ENCODE measurements at places on chromosomes 3 and 15.

GRCh38 chr15:58286523-58286922, 145.3 kb upstream of the LIPC start:
- no peak for DNase-seq

DNA sequence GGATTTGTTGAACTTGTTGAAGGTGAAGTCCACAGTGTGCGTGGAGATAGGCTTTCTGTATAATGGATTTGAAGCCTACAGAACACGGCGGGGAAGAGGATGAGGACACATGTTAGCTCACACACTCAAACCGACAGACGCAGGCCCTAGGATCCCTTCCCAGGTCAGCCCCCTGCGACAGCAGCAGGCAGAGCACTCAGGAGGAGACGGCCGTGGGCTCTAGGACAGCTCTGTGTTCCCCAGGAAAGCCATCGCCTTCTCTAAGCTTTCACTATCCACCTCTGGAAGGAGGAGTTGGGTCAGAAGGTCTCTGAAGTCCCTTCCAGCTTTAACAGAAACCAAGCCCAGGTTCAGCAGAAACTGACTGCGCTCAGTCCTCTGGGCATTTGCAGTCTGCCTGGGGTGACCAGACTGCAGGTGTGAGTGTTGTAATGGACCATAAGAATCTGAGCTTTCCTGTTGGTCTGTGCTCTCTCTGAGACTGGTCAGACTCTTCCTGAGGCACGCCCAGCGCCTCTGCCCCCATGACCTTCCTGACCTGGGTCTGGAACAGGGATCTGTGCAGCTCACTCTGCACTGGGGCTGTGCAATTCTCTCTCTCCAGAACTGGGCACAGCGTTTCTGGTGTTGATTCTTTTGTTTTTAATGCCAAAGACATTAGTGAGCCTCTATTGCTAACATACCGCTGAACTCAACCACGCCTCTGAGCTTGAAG, 33.5 kb downstream of the UMPS start:
- DNase-seq, result no peak

DNA sequence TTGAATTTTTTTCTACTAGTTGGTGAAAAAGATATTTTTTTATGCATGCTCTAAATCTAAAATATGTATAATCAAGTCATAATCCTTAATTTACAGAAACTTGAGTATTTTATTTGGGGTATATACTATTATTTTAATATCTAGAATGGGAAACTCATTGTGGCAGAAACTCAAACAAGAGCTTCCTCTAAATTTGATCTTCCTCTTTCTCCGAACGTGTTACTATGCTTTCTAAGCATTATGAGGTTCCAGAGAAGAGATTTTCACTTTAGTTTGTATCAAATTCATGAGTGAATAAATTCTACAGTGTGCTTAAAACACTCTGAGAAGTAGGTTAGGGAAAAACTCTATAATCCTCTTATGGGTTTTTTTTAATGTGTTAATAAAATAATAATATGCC, 173.1 kb downstream of the POTEB3 start:
- DNase-seq, result no peak

DNA sequence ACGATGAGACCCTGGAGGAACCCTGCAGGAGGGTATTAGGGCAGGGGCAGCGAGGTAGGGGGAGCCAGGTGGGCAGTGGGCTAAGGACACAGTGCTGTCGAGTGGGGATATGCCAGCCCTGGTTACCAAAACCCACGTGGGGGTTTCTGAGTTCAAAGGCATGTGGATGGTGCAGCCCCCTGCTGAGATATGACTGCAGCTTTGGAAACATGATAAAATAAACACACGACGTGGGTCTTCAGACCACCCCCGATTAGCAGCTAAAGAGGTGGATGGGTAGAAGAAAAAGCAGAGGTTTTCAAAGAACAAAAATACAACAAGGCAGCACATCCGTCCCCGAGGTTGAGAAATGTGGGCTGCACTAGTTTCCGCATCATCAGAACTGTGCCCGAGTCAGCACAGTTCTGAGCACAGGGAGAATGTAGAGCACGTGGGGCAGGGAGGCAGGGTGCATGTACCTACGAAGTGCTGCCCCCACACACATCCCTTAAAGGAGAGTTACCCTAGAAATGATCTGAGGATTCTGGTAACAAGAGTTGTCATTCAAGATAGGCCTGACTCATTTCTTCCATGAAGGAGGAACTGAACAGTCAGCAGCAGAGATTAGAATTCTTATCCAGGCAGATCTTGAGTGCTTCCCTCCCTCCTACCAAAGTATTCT, 121.3 kb downstream of the RPLP1 start:
- no peak for DNase-seq

GRCh38 chr3:177194299-177194698, 3.0 kb downstream of the TBL1XR1 start:
- DNase-seq, result no peak
